ENCODE measurements at places on chromosomes 13 and 19.

GRCh38 chr13:38384171-38384570, 34.5 kb downstream of the UFM1 start:
- no peak for DNase-seq

DNA sequence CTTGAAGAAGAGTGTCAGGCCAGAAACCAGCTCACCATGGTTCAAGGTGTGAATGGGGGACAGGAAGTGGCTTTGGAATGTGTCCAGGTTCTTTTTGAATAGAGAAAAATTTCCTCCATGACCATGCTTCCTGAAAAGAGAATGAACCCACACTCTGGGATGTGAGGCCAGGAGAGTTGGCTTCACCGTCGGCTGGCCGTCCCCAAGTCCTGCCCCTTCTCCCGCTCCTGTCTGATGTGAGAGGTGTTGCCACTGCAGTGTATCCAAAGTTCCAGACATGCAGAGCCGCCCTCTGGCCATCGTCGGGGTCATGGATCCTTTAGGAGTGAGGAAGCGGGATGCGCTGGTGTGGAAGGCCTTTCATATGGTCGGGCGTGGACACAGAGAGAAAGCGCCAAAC, 101.2 kb downstream of the COL4A2 start:
- no peak for DNase-seq

DNA sequence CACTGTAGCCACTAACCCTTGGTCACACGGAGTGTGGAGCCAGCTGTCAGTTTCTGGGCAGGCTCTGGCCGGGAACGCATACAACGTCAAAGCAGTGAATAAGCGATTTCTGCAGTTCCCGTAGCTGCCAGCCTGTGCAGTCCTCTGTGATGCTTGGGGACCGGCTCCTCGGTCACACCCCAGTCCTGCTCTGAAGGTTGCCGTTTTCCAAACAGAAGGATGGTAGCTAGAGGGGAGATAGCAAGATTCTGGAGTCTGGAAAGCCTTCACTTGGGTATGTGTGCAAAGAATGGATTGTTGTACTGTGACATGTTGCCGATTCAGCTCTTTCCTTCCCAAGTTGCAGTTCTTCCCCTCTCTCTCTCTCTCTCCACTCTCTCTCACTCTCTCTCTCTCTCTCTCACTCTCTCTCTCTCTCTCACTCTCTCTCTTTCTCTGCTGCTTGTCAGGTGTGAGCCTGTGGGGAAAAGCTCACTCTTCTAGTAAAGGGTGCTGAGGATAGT, 38.7 kb upstream of the C1QTNF9 start:
- peak; percentile 71 for DNase-seq

DNA sequence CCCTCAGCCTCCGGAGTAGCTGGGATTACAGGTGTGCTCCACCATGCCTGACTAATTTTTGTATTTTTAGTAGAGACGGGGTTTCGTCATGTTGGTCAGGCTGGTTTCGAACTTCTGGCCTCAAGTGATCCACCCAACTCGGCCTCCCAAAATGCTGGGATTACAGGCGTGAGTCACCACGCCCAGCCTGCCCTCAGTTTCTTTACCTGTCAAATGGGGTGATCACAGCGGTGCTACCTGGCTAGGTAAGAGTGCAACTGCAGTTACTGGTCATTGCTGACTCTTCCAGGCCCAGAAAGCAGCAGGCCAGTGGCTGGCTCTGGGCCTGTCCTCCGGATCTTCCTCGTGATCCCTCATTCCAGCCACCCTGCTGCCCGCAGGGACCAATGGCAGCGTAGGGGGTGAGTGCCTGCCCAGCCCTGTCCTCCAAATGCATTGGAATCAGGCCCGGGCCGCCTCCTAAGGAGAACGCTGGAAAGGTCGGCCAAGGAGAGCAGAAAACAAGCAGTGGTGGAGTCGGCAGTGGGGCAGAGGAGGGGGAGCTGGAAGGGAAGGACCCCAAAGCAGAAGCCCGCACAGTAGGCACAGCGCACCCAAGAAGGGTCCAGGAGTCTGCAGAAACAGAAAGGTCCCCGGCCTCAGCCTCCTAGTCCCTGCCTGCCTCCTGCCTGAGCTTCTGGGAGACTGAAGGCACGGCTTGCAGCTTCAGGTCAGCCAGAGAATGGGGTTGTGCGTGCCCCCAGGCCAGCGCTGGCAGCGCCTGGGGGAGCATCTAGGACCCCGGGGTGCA, 1.8 kb upstream of the SLC27A1 start:
- DNase-seq, result no peak

- DNase-seq, result peak; percentile 76
Measured at GRCh38 chr19:15331419-15332310, 674 bp downstream of the BRD4 start.

All from erythroblast (primary cell).